ENCODE measurements at places on chromosomes 4 and X. TPM values are rescaled to one million over a fixed set of nuclear protein-coding genes. Genes with fewer than 3 reads are reported as not detected.

GRCh38 chr4:81785338-81785737 lies 313.6 kb upstream of the RASGEF1B start:
- H3K36me3 ChIP-seq: no peaks in the 10 kb centered on the region
- H3K27ac ChIP-seq: no peak overlapping the region
- H3K4me3 ChIP-seq: no peak overlapping the region
- no peaks in the 10 kb centered on the region for H3K4me1 ChIP-seq

- no peak overlapping the region for H3K4me3 ChIP-seq
- no peak for DNase-seq
- H3K4me1 ChIP-seq: no peaks in the 10 kb centered on the region
- no peaks in the 10 kb centered on the region for H3K27me3 ChIP-seq
- no peaks in the 10 kb centered on the region for H3K36me3 ChIP-seq
These were observed 94.9 kb upstream of the NDP start for GRCh38 chrX:44068043-44068442.

- no peaks in the 10 kb centered on the region for H3K4me1 ChIP-seq
- H3K4me3 ChIP-seq: no peak overlapping the region
- no peaks in the 10 kb centered on the region for H3K36me3 ChIP-seq
- H3K27me3 ChIP-seq: no peaks in the 10 kb centered on the region
- H3K27ac ChIP-seq: no peak overlapping the region
These were observed 110.7 kb upstream of the GALNT7 start for GRCh38 chr4:173057901-173058300.

- H3K27me3 ChIP-seq: no peaks in the 10 kb centered on the region
- H3K4me3 ChIP-seq: no peak overlapping the region
- no peak for DNase-seq
- no peak overlapping the region for H3K27ac ChIP-seq
These were observed 33.2 kb upstream of the CLDN24 start for GRCh38 chr4:183355405-183355804.

DNA sequence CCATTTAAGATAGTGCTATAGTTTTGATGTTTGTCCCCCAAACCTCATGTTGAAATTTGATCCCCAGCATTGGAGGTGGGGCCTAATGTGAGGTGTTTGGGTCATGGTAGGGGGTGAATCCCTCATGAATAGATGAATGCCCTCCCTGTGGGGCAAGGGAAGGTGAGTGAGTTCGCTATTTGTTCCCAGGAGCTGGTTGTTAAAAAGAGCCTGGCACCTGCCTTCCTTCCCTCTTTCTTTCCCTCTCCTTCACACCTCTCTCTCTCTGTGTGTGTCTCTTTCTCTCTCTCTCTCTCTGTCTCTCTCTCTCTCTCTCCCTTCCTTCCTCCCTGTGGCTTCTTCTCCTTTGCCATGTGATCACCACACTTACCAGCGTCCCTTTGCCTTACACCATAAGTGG lies 160.7 kb downstream of the AASDH start:
- no peak for DNase-seq
- no peaks in the 10 kb centered on the region for H3K36me3 ChIP-seq
- no peak overlapping the region for H3K27ac ChIP-seq
- no peaks in the 10 kb centered on the region for H3K4me1 ChIP-seq
- no peaks in the 10 kb centered on the region for H3K27me3 ChIP-seq
- H3K4me3 ChIP-seq: no peak overlapping the region

GRCh38 chr4:17085416-17085815 lies 187.0 kb upstream of the LDB2 start:
- H3K4me3 ChIP-seq: no peak overlapping the region
- H3K27ac ChIP-seq: no peak overlapping the region
- no peak for DNase-seq
- H3K36me3 ChIP-seq: no peaks in the 10 kb centered on the region
- H3K4me1 ChIP-seq: no peaks in the 10 kb centered on the region
- H3K27me3 ChIP-seq: no peaks in the 10 kb centered on the region

DNA sequence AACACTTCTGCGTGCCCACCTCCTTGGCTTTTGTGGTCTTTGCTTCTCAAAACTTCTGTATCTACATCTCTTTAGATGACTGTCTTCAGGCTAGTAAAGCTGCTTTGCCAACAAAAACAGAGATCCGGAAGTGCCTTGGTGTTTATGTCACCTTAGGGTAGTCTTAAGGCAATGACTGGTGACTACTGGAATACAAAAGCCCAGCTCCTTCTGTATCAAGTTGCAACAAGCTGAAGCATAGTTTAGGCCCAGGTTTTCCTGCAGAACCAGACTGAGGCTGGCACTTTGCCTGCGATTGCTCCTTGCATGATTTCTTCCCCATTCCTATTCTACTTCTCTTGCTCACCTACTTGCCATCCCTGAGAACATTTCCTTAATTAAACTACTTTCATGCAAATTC lies 333.8 kb downstream of the DMD start:
- H3K4me1 ChIP-seq: no peaks in the 10 kb centered on the region
- no peak overlapping the region for H3K4me3 ChIP-seq
- H3K27ac ChIP-seq: no peak overlapping the region
- no peak for DNase-seq
- H3K36me3 ChIP-seq: no peaks in the 10 kb centered on the region
- no peaks in the 10 kb centered on the region for H3K27me3 ChIP-seq

DNA sequence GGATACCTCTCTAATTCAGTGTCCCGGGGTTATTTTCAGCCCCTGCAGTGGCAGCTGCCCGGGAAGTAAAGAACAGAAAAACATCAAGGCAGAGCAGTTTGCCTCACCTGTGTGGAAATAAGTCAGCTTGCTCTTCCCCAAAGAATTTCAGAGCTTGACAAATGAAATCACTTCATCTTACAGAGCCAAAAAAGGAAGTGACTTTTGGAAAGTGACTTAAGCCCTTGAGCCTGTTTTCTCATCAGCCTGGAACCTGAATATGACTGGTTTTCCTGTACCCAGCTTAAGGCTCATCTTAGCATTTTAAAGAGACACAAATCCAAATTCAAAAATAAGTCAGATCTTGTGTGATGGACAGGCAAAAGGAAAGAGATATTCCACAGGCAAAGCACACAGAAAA lies 211.6 kb downstream of the RCHY1 start:
- H3K36me3 ChIP-seq: no peaks in the 10 kb centered on the region
- DNase-seq: no peak
- H3K4me1 ChIP-seq: no peaks in the 10 kb centered on the region
- no peaks in the 10 kb centered on the region for H3K27me3 ChIP-seq
- no peak overlapping the region for H3K4me3 ChIP-seq

GRCh38 chr4:68963374-68963773 lies 11.8 kb upstream of the UGT2A3 start:
- DNase-seq: no peak
- no peak overlapping the region for H3K4me3 ChIP-seq
- H3K27me3 ChIP-seq: no peaks in the 10 kb centered on the region
- no peak overlapping the region for H3K27ac ChIP-seq
- peaks cover 7% of the 10 kb centered on the region for H3K4me1 ChIP-seq

GRCh38 chr4:41609851-41610250 lies 71.9 kb downstream of the LIMCH1 start:
- no peak overlapping the region for H3K4me3 ChIP-seq
- H3K4me1 ChIP-seq: peaks cover 29% of the 10 kb centered on the region
- H3K27me3 ChIP-seq: no peaks in the 10 kb centered on the region
- no peaks in the 10 kb centered on the region for H3K36me3 ChIP-seq

DNA sequence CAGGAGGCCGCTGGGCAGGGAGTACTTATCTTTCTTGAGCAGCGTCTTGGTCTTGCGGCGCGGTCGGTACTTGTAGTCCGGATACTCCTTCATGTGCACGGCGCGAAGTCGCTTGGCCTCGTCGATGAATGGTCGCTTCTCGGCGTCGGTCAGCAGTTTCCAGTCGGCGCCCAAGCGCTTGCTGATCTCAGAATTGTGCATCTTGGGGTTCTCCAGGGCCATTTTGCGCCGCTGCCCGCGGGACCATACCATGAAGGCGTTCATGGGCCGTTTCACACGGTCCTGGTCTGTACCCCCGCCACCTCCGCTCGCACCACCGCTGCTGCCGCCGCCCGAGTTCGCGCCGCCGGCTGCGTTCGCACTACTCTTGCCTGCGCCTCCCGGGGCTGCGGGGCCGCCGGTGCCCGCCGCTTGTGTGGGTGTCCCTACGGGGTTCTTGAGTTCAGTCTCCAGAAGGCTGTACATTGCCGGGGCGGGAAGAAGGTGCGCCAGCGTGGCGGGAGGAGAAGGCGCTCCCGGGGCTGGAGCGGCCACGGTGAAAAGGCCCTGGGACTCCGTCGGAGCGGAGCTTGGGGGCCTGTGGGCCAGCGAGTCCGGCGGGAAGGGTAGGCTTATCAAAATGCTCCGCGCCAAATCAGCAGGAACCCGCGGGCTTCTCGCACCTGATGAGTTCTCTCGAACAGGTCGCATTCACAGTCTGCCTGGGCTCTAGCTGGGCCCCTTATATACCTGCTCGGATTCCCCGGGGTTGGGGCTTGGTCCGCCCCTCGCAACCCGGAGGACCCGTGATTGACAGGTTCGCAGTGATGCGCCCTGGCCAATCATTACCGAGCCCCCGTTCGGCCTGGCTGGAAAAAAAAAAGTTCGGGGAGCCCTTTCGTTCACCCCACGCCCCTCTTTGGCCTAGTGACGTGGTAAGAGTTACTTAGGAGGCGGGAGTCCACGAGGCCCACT lies at the start of gene SOX3:
SOX3 (minus strand) TSS at position 699 of the 954 bp plus-strand sequence; CDS start at position 690, 9 bp downstream.
- H3K36me3 ChIP-seq: no peaks in the 10 kb centered on the region
- no peak for DNase-seq
- H3K27ac ChIP-seq: no peak within 1 kb of the TSS
- no peak within 1 kb of the TSS for H3K4me3 ChIP-seq
- H3K4me1 ChIP-seq: peaks cover 4% of the 10 kb centered on the region

Gene XK
- total RNA-seq: 3.4 TPM

Gene FATE1
- 1.7 TPM for total RNA-seq

Gene F9
- total RNA-seq: not detected

Gene SCML2
- 2.1 TPM for total RNA-seq

Gene C1QTNF7
- total RNA-seq: 4.5 TPM

All from thyroid gland (tissue), 4 donors.